ENCODE measurements at places on chromosomes 1 and 21.

DNA sequence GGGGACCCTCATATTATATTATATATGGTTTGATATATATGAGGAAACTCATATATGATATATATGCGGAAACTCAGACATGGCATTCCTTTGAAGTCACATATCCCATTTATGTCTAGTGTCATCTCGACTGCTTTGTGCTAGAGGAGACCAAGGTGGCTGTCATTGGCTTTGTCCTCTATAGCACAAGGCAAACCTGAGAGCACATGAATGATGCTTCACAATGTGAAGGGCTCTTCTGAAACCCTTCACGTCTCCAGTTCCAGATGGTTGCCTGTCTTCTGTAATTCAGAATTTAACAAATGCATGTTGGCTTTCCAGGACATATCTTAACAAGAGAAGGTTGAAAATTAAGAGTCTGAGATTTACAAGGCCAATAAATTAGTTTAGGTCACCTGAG lies 303.6 kb downstream of the BARHL2 start:
- DNase-seq, result no peak

GRCh38 chr1:92201973-92202372 lies 15.7 kb upstream of the C1orf146 start:
- no peak for DNase-seq

- DNase-seq, result no peak
Observed at GRCh38 chr1:25468033-25468432, 37.3 kb downstream of the MACO1 start.

- no peak for DNase-seq
Observed at GRCh38 chr1:225870911-225871310, 11.3 kb downstream of the TMEM63A start.

DNA sequence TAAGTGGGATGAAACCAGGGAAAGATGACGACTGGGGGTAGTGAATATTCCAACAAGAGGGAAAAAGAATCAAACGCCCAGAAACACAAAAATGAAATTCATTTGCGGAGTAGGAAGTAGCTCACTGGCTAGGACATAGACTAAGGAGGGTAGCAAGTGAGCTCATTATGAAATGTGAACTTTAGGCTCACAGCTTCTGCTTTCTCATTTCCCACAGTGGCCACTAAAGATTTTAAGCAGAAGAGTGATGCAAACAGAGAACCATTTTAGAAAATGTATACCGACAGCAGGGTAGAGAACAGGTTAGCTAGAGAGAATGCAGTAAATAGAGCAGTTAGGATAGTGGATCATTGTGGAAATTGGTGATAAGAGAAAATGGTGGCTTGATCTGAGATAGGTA lies 3.5 kb downstream of the CD48 start:
- DNase-seq, result no peak

DNA sequence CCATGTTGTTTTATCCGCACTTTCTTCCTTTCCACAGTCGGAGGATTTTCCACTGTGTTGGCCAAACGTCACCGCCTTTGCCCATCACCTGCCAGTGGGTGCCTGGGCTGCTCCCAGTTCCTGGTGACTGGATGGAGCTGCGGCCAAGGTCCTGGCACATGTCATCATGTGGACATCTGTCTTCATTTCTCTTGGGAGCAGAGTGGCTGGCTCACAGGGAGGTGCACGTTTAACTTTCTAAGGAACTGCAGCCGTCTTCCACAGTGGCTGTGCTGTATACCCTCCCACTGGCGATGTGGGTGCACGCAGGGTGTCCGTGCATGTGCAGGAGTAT lies 19.5 kb upstream of the RNF223 start:
- DNase-seq, result no peak

DNA sequence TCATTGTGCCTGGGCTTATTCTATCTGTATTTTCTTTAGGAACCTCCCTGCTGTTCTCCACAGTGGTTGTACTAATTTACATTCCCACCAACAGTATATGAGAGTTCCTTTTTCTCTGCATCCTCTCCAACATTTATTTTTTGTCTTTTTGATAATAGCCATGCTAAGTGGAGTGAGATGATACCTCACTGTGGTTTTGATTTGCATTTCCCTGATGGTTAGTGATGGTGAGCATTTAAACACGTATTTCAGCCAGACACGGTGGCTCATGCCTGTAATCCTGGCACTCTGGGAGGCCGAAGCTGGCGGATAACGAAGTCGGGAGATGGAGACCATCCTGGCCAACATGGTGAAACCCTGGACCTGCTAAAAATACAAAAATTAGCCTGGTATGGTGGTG lies 57.9 kb downstream of the SLAMF6 start:
- no peak for DNase-seq

DNA sequence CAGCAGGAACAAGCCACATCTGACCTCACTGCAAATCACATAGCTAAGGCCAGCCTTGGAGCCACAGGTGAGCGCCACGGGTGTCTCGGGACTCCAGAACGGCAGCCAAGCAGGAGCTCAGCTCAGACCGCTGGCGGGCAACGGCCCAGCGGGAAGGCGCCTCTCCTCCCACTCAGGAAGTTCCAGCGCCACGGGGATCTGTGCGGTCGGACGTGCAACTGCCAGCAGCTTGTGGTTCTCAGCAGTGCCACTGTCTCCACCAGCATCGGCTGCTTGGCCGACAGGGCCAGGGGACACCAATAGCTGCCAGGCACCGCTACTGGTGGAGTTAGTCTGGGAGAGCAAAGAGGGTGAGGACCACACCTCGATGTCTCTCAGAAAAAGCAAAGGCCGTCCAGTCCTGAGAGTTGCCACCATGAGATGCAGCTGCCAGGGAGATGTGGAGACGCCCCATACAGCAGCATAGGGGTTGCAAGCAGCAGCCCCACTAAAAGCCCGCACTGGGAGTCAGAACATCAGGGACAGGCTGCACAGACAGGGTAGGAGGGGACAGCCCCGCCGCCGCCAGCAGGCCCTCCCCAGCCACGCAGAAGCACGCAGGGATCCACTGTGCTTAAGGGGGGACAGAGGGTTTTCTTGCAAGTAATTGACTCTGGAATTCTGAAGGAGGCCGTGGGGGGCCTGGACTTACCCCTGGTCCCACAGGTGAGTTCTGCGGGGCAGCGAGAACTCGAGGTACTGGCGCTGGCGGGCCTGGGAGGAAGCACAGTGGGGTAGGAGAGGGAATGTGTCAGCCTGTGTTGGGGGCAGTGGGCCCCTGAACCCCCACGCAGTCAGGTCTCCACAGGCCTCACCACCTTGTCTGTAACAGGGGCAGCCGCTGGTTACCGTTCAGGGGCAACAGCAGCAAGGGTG lies 83.5 kb downstream of the NPHP4 start:
- DNase-seq, result no peak

DNA sequence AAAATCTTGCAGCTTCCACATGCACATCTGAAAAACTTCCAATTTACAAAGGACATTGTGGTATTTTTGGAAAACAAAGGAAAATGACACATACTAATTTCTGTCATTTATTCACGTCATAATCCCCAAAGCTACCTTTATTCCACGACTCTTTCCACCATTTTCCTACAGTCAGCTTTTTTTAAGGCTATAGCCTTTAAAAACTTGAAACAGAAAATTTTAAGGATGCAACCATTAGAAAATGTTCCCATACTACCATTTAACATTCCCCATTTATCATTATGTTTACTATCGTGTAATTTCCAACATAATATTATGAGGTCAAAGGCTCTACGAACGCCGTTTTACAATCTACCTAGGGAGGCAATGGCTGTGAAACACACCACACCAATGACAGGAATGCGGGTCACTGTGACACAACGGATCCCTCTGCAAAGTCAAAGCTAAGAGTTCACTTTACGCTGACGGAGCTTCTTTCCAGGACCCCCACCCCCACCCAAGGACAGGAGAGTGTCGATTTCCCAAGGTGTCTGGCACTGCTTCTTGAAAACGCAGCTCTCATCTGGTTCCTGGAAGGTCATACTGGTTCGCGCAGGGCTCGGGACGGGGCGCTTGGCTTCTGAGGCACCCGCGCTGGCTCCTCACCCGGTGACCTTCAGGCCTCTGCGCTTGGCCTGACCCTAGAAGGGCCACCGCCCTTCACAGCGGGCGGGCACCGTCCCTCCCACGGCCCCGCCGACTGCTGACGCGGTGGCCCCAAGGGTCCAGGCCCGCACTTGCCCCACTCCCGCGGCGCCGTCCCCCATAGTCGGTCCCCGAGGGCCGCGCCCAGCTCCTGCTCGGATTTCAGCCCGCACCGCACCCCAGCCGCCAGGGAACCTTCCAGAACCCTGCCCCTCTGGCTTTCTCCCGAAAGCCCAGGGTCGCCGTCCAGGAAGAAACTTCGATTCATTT lies 50.5 kb upstream of the ATF3 start:
- DNase-seq, result peak; percentile 14

GRCh38 chr21:43949499-43950208 lies 62.5 kb upstream of the TRAPPC10 start:
- no peak for DNase-seq

DNA sequence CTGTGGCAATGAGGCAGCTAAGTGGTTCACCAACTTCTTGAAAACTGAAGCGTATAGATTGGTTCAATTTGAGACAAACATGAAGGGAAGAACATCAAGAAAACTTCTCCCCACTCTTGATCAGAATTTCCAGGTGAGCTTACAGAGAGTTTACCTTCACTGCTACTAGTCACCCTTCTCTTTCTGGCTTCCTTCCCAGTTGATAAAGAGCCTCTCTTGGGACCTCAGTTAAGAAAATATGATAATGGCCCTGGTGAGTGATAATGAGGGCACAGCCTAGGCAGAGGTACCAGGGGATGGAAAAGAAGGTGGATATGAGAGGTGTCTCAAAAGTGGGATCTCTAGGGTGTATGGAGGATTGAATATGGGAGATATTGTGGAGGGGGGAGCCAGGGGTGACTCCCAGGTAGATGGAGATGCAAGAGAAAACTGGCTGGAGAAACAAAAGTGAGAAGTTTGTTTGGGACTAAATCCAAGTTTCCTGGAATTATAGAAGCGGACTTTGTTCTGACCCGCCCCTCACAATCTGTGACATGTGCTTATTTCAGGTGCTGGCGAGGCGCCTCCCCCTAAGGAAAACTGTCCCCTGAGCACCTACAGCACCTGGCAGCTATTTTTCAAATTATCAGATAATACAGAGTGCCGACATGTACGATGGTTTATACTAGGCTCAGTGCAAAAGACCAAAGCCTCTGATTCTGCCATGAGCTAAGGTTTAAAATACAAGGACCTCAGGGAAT lies 13.7 kb downstream of the MTARC2 start:
- no peak for DNase-seq

- no peak for DNase-seq
Observed at GRCh38 chr1:7504438-7504720, 266.7 kb upstream of the VAMP3 start.

GRCh38 chr1:46790446-46791101 lies 8.3 kb upstream of the CYP4B1 start:
- no peak for DNase-seq

- DNase-seq, result no peak
Observed at GRCh38 chr1:237029850-237030535, 12.0 kb upstream of the RYR2 start.

- no peak for DNase-seq
Observed at GRCh38 chr1:11058595-11059154, 1.1 kb downstream of the SRM start.

DNA sequence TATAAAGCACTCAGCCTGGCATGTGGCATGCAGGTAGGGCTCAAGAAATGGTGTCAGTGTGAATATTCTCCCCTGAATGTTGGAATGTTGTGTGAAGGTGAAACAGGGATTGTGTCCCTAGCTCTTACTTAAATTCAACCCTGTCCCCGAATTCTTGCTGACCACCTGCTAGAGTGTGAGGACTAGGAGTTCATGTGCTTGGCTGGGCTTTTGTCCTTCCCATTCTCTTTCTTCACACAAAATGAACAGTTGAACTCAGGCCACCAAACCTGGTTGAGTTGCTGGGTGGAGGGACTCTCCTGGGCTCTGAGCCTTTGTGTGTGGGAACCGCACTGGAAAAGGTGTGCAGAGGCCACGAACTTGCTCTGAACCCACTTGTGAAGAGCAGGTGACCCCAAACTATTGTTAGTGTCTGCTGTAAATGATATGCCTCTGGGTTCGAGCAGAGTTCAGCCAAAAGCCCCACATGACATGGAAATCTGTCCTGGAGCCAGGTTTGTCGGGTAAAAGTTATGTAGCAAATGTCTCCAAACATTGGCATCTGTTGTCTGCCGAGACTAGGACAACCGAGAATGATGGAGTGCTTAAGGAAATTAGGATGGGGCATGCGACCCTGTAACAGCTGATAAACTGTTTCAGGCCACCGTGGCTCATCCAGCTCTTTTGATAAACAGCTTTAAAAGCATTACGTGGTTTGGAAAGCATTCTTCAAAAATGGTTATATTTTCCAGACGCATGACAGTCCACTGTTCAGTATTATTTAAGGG lies 144.2 kb downstream of the DHRS3 start:
- no peak for DNase-seq

- DNase-seq, result no peak
Observed at GRCh38 chr1:228404107-228404720, 2.4 kb downstream of the TRIM11 start.

- DNase-seq, result no peak
Observed at GRCh38 chr1:93338387-93339146, 7.1 kb upstream of the DR1 start.

GRCh38 chr1:159010391-159010790 lies 684 bp downstream of the IFI16 start:
- DNase-seq, result no peak

DNA sequence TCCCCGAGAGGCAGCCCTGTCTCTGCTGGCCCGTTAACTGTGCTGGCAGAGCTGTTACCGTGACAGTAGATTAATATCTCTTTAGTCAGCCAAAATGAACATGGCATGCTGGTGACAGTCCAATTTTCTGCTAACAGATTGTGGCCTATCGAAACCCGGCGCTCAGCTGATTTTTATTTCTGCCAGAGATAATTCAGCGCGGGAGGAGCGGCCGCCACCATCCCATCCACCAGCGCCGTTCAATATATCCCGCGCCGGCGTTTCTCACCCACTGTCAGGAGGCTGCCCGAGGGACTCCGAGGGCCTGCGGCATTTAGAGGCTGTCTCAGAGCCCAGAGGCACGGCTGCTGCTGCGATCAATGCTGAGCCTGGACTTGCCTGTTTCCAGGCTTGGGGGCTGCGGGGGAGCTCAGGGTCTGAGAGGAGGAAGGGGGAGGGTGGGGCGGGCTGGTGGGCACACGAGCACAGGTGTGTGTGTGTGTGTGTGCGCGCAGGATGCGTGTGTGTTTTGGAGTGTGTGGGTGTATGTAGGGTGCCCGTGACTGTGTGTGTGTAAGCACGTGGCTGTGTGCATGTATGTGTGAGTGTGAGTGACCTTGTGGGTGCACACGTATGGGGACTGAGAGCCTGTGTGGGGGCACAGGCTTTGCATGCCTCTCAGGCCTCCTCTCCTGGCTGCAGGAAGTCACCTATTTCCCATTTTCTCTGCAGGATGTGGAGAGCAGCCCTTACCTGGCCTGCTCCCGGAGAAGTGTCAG lies 109.7 kb upstream of the ACTRT2 start:
- no peak for DNase-seq

DNA sequence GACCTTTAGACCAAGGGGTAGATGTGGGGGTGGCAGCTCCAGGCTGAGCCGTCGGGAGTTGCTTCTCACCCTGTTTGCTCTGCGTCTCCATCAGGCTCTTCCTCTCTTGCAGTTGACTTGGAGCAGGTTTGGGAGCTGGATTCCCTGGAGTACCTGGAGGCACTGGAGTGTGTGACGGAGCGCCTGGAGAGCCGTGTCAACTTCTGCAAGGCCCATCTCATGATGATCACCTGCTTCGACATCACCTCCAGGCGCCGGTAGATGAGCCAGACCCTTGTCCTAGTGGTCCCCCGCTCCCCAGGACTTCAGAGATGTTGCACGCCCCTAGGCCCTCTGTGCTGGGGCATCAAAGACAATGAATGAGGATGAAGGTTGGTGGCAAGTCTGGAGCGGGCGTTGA lies 547.6 kb downstream of the KIF26B start:
- no peak for DNase-seq

- no peak for DNase-seq
Observed at GRCh38 chr1:179169616-179170467, 59.6 kb downstream of the ABL2 start.
